CD4-positive, alpha-beta T cell (primary cell): ENCODE measurements at places on chromosomes 3 and 15.

- no peak for DNase-seq
These were observed 32.2 kb upstream of the SEC22A start for GRCh38 chr3:123169492-123169929.

DNA sequence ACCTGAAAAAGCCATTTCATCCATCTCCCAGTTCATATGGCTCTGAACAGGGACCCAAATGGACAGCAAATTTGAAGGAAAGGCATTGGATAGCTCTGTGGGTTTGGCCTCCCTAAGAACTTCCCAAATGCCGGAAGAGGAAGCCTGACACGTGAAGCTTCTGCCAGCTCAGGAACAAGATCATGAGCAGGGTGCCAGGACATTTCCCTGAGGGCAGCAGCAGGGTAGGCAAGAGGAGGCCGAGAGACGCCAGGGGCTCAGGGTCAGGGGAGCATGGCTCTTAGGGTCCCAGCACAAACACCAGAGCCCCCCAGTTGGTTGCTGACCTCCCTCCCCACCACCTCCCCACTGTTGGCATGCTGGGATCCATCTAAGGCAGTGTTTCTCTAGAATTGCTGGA is 187.5 kb downstream of the MEGF11 start:
- no peak for DNase-seq

DNA sequence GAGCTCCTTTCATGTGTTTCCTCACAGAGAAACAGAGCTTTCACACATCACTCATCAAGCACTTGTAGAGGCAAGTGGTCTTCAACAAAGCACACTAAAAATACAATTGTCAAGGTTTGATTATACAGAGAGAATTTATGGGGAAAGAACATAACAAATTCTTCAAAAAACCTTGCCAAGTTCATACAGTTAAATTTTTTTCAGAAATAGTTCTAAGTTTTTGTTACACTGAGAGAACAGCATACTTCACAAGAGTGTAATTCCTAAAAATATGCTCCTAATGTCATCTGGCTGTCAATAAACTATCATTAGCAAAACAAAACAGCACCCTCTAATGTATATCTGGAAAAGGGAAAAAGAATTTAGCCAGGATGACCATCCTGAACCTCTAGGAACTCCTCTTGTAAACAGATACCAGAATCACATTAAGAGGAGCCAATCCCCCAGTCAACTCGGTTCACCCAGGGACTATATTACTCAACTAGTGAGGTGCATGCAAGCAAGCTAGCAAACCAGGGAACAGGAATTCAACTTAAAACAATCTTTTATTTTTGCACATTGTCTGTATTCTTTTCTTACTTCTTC is 63.3 kb downstream of the RAD18 start:
- no peak for DNase-seq

DNA sequence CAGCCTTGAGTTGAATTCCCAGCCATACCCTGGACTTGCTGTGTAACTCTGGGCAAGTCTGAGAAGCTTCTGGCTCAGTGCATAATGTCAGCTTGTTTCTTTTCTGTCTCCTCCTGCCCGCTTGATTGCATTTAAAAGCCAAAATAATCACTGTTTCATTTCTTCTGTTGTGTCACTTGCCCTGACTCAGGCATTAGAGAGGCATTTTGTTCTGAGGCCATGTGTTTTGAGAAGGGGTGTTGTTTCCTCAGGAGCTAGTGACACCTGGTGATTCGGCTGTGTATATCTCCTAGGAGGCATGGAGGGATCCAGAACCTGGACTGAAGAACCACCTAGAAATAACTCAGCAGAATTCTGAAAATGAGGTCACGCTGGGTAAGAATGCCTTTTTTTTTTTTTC is 16.0 kb downstream of the WDR73 start:
- no peak for DNase-seq

GRCh38 chr15:49187549-49188245 is 17.6 kb downstream of the GALK2 start:
- DNase-seq: no peak

- no peak for DNase-seq
These were observed 39.9 kb downstream of the AMOTL2 start for GRCh38 chr3:134334231-134334900.

DNA sequence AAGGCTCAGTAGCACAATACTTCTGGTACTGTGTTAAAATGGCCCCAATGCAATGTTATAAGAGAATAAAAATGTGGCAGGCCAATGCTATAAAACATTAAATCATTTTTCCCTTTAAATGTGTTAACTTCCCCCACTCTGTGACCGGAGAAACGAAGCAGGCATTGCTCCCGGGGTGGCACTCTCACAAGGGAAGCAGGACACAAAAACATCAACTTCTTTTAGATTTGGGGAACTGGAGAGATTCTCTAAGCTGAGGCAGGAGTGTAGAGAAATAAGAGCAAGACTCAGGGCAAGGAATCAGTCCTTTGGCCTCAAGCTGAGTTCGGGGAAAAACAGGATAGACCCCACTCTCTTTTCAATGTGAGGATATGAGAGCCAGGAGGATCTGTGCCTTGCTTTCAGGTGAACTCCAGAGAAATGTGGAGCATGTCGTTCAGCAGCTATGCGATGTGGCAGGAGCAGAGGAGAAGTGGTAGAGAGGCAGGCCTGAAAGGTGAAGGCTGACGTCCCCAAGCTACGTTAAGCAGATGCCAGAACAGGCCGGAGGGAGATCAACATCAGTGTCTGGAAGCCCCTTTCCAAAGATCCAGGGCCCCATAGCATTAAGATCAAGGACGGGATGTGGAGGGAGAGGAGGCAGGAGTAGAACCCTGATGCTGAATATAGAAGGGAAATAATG is 160.2 kb downstream of the PLD1 start:
- no peak for DNase-seq

DNA sequence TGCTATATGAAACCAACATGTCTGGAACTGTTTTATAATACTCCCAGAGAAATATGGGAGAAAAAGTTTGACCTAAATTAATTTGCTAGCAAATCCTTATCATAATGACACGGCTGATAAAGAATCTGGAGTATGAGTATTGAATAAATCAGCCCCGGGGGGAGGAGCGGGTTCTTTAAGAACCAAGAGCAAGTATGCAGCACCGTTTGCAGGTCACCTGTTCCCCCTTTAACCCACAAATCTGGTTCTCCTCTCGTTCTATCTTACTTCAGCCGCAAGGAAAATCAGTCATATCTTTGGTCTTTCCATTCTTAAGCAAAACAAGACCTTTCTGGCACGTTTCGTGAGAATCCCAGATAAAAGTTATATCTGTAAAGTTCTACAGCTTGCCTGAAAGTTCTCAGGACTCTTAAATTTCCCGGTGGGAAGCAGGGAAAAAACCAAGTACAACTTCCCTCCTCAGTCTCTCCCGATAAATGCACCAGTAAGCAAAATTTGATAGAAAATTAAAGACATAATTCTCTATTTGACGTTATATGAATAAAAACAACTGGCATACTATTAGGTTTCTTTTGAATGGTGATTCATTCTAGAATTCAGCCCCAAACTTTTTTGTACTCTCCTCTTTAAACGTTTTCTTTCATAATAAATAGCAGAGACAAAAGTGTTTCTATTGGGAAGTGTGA is 348.6 kb downstream of the ZBBX start:
- no peak for DNase-seq
